Activated CD4-positive, alpha-beta T cell treated with anti-CD3 and anti-CD28 coated beads, Interleukin-2, amount 50 U/mL, for 16 hours (primary cell): ENCODE measurements at places on chromosomes 13 and 19.
A peak's percentile ranks its signal among the peaks of the same experiment; 100 is the strongest.

- no peak for DNase-seq
These were observed at the start of gene SMAD9 for GRCh38 chr13:36919833-36920615. Gene SMAD9, minus strand, starts transcription at chr13:36920238. Its CDS starts 40,549 bp downstream, at chr13:36879689.

GRCh38 chr13:34357435-34358232, 539.7 kb downstream of the RFC3 start:
- DNase-seq = no peak

DNA sequence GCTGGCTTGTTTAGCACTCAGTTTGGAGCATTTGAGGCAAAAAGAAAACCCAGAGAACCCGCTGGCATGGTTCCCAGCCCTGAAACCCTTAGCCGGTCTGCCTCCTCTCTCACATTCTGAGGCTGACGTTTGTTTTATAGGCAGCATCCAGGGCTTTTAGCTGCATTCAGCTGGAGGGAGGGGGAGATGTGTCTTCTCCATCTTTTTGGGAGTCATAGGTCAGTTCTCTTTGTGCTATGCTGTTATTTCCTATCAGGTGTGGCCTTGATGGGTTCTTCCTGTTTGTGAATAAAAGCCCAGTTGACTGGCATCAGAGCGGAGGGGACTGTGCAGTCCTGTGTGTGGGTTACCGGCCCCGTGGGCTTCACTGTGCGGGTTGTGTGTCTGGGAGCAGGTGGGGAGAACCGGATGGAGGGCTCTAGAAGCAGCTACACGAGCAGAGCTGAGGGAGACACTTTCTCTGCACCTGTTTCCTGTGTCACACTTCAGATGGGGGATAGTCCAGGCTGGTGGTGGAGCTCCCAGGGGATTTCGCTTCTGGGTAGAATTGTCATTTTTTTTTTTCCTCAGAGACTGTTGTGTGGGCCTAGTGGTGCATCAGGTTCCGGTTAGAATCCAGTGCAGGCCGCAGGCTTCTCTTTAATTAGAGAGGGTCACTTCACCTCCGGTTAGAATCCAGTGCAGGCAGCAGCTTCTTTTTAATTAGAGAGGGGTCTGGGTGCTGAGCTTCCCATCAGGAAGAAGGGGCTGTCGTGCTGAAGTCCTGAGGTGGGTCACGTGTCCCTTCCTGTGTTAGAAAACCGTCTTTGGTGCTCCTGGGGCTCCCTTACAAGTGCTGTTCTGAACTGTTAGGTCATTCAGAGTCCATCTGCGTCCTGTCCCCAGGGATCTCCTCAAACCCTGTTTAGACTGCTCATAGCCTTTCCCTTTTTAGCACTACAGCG, 69.6 kb downstream of the ARHGEF7 start:
- DNase-seq = peak; percentile 36

DNA sequence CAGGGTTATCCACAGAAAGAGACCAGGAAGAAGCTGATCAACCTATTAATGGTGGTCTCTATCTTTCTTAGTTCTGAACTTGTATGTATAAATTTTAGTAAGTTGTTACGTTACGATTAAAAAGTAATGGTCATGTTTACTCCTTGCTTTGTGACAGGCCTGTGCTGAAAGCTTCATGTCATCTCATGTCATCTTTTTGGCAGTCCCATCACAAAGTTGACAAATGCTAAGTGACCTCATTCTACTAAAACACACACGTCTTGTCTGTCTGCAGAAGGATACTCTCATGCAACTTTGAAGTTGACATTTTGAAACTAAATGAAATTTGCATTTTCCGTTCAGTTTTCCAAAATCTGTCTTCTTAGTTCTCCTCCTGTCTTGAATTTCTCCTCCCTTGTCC, 345.9 kb downstream of the DNAJC15 start:
- DNase-seq = no peak

DNA sequence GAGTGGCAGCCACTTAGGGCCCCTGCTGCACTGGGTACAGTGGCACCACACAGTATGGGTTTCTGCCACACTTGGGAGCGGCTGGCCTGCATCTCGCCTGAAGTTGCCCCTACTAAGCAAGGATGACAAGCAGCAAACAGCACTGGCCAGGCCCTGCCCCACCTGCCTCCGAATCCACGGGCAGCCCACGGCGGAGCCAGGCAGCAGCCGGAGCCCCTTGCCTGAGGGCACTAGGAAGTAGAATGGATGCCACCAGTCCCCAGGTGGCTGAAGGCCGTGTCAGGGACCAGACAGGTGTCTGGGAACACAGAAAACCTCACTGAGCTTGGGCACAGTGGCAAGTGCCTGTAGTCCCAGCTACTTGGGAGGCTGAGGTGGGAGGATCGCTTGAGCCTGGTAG, 19.4 kb downstream of the MLLT1 start:
- DNase-seq = no peak

DNA sequence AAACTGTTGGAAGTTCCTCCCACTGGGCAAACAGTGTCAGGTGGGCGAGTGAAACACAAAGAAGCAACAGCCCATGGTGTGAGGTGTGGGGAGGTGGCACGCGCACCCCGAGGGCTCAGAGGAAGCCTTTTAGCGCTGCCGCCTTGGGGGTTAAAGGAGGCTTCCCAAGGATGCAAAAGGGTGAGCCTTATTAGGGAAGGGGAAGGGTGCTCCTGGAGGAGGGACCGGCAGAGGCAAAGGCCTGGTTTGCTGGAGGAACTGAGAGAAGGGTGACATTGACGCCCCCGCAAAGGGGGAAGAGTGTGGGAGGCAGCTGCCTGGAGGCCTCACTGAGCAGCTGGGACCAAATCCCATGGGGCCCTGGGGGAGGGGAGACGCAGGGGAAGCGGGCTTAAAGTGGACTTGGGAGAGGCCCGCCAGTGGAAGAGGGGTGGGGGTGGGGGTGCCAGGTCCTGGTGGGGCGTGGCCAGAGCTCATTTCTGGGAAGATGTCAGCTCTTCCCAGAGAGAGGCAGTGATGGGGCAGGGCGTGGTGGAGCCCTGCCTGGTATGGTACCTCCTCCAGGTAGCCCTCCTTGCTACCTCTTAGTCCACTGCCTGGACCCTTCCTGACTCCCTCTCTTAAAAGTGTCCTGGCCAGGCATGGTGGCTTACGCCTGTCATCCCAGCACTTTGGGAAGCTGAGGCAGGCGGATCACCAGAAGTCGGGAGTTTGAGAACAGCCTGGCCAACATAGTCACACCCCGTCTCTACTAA, 12.0 kb upstream of the FCHO1 start:
- DNase-seq = no peak

- DNase-seq = no peak
These were observed 195.2 kb upstream of the IPO5 start for GRCh38 chr13:97758317-97758716.

DNA sequence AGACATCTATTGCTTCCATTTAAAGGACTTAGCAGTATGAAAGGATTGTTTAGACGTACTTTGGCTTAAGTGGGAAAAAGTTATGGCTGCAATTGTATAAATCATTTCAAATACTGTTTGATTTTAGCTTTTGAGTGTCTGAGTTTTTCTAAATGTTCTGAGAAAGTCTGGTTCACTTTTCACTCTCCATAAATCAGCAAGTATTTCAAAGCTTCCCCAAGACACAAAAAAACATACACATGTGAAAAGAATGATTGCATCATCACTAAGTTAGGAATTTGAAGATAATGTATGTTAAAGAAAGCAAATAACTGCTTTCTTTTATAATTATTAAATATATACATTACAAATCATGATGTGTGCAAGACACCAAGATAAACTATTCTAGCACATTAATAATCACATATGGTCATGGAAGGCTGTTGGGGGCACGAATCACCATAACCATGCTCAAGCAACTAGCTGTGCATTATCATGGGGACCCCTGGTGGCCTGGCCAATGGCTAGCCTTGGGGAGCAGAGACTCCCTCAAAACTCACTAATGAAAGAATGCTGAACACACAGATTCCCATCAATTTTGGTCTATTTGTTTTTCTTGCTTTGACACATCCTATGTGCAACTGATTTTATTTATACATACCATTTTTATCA, 111.1 kb downstream of the MIPEP start:
- DNase-seq = no peak

GRCh38 chr19:40078377-40078776, 12.4 kb downstream of the ZNF780A start:
- DNase-seq = no peak

DNA sequence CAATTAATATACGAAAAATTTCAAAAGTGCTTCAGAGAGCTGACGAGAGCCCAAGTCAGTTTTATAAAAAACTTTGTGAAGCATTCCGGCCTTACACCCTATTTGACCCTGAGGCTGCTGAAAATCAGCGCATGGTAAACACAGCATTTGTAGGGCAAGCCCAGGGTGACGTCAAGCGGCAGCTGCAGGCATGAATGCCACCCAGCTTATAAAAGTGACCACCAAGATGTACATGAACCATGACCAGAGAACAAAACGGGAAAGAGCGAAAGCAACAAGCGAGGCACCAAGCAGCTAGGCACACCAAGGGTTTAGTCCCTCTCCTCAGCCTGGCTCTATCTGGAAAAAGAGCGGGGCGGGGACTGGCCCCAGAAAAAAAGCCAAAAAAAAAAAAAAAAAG, 6.0 kb downstream of the SIGLEC11 start:
- DNase-seq = no peak

DNA sequence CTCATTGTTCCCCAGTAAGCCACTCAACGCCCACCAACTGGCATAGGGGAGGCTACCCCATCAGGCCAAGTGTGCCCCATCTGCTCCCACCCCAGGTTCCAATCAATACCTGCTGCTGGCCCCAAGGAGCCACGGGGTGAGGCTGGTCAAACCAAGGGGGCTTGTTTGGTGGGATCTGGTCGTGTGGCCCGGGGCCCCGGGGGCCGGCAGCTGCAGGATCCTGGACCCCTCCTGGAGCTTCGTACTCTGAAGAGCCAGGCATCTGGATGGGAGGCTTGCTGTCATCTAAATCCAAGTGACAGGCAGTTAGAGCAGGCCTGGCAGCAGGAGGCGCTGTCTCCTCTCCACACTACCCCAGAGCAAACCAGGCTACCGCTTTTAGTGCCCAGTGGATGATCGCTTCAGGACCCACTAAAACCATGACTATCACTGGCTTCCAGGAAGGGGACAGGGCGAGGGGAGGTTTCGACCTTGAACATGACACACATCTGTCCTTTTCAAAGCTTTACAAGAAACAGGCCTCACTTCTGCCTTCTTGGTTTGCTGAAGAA, 14.2 kb downstream of the CHERP start:
- DNase-seq = peak; percentile 39

GRCh38 chr19:40717880-40718773, 1.2 kb downstream of the ITPKC start:
- no peak for DNase-seq

DNA sequence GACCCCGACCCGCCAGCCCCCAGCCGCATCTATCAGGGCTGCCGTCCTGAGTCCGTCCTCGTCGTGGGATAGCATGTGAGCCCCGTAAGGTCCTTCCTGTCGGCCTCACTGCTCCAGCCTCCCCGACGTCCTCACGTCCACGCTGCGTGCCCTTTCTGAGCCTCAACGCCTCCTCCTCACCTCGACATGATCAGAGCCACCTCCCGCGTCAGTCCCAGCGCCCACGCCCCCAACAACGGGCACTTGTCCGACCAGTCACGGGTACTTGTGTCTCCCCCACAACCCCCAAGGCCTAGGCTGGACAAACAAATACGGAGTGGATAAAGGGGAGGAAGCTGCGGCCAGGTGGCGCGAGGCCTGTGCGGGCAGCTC, 665 bp downstream of the ZNF497 start:
- peak; percentile 54 for DNase-seq

DNA sequence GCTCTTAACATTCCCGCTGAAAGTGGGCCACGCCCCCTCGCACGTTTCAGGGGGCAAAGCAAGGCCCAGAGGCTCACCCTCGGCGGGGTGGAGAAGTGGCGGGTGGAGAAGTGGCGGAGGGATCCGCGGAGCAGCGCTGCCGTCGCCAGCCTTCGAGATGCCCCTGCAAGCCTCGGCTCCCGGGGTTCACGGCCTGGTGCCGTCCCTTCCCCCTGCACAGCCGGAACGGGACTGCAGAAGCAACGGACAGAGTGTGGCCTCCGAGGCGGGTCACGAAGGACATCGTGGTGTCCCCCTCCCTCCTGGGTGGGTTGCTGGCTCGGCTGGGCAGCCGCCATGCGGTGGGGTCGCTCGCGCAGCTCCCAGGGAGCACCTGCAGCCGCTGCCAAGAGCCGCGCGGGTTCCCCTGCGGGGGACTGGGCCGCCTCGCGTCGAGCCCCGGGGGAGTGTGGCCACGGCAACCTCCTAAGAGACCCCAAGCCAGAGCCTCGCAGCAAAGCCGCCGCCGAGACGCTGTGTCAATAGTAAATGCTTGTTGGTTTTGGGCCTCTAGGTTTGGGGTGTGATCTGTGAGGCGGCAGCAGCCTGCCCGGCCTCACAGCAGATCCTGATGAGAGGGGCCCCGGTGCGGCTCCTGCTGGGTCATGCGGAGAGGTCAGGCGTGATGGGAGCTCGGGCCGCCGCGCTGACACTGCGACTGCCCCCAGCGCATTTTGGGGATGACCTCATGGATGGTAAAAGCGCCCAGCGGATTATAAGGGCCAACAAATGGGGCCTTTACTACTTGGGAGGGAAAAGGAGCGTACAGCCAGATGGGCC, 5.5 kb downstream of the TPGS1 start:
- DNase-seq = no peak

DNA sequence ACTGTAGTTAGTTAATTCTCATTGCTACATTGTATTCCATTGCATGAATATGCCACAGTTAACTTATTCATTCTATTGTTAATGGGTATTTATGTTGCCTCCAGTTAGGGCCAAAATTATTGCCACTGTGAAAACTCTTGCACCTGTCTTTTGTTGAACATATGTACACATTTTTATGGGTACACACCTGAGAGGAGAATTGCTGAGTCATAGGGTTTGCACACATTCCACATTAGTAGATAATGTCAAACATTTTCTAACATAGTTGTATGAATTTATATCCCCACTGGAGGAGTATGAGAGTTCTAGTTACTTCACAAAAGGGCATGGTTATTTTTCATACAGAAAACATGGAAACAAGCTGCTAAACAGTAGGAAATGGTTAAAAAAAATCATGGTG, 338.4 kb downstream of the FOXO1 start:
- DNase-seq = no peak

DNA sequence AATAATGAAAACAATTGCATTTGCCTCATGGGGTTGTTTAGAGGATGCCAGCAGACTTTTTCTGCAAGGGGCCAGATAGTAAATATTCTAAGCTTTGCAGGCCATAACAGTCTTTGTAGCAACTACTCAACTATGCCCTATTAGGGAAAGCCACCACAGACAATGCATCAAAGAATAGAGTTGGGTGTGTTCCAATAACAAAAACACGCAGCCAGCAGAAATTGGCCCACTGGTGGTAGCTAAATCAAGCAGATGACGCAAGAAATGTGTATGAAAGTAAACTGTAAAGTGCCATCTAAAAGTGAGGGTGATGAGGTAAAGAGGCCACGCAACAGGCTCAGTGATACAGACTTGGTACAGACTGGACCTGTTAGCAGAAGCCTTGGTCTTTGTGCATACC, 75.2 kb upstream of the SIAH3 start:
- DNase-seq = no peak

DNA sequence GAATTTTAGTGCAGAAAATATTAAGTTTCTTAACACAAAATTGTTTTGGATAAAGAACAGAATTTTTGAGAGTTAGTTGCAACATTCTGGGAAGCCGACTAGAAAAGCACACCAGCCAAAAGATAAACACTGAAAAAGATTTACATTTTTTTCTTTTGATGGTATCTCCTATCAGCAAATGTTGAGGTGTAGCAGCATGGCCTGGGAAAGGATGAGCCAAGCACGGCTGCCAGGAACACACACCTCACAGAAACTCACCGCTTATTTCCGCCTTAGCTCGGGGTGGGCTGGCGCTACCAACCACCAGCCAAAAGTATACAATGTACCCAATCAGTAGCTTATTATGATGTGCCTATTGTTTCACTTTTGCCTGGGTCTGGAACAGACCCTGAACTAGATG, 134.7 kb downstream of the MIPEP start:
- peak; percentile 48 for DNase-seq
